ENCODE measurements at places on chromosomes 7 and 10.

DNA sequence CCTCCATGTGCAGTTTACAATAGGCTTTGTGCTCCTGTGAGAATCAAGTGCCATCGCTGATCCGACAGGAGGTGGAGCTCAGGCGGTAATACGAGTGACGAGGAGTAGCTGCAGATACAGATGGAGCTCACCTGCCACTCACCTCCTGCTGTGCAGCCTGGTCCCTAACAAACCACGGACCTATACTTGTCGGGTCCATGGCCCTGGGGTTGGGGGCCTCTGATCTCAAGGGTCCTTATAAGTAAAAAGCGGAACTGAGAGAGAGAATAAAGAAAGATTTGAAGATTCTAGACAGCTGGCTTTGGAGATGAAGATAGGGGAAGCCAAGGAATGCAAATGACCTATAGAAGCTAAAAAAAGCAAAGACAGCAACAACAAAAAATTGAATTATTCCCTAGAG lies 130.6 kb downstream of the PLXDC2 start:
- no peak for DNase-seq

DNA sequence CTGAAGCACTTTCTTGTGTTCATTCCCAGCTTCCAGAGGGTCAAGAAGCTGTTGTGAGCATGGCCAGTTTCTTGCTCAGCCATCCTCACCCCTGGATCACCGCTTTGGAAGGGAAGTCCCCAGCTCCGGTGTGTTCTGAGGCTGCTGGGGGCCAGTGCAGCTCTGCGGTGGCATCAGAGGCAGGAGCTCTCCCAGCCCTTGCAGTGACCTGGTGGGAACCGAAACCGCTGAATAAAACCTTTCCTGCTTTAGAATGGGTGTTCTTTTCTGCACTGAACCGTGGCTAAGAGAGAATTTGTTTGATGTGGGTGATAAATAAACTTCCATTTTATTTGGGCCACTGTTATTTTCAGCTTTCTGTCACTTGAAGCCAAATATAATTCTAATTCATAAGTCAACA lies 450.9 kb upstream of the VSTM2A start:
- DNase-seq = no peak

- no peak for DNase-seq
Observed at GRCh38 chr7:14759785-14760184, 142.8 kb downstream of the DGKB start.

DNA sequence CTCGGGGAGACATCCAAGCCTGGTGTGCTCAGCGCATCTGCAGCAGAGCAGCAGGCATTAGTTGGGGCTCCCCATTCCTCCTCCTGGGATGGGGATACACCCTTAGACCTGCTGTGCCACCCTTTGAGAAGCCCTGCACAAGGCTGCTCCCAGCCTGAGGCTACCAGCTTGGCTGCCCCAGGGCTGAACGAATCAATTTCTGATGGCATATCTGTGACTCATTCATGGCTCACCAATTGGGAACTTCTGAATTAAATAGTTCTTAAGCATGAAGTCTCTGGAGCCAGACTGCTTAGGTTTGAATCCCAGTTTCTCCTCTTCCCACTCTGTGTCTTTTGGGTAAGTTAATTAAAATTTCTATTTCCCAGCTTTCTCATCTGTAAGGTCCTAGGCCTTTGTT lies 16.3 kb upstream of the GLI3 start:
- DNase-seq = peak; percentile 38

DNA sequence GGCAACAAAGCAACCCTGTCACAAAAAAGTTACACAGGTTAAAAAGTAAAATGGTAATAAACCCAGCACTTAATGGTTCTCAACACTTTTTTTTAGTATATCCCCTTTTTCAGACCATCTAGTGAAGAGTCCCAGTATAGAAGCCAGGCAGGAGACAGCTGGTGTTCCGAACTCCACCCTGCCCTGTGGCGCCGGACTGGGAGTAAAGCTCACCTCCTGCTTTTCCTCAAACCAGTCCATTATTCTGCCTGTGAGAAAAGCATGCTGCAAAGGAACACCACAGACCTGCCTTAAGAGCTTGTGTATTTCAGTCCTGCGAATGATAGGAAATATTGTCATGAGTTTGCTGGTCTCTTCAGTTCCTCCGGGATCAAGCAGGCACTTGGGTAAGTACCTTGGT lies 81.0 kb downstream of the EZH2 start:
- DNase-seq = no peak

- no peak for DNase-seq
Observed at GRCh38 chr7:27104341-27105058, 2.0 kb upstream of the HOXA2 start.

DNA sequence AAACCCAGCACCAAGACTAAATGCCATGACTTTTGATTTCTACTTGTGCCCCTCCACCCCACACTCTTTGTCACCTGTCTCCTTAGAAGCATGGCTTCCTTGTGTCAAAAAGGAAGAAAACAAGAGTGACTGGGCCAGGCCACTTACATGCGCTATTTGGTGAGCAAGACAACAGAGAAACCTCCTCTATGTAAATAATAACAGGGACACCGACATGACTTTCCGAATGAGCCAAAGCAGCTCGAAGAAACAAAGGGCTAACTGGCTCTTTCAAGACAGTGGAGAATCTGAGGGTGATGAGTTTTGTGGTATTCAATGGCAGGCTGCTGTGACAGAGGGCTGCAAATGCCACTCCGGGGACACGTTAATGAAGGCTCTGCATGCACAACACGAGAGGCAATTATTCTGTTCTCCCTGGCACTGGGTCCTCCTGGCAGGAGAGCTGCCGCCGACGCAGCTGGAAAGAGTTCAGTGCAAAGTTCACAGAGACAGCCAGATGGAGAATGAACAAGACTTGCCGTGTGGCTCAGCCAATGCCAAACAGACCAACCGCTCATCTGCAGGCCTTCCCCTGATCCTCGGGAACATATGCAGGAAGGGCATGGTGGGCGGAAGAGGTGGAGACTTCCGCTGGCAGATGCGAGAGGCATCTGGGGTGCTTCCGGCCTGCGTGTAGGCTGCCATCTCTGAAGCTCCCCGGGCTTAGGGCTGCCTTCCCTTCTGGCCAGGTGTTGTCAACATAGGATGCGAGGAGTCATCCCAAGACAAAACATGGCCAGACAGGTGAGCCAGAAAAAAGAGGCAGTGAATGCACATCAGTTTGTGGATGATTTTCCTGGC lies 59.1 kb upstream of the SMNDC1 start:
- no peak for DNase-seq

DNA sequence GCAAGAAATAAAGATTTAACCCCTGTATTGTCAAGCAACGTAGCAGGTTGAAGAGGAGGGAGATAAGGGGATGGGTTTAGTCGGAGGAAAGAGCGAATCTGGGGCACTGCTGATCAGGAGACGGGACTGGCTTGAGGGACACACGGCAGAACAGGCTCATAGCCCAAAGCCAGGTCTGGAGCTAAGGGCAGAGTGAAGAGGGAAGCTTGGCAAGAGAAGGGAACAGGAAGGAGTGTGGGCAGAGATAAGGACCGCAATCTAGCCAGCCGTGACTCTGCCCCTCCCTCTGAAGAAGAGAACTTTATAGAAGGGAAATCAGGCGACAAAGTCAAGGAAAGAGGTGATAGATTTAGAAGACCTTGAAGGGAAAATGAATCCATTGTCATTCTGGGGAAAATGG lies 67.6 kb downstream of the CAV1 start:
- no peak for DNase-seq

DNA sequence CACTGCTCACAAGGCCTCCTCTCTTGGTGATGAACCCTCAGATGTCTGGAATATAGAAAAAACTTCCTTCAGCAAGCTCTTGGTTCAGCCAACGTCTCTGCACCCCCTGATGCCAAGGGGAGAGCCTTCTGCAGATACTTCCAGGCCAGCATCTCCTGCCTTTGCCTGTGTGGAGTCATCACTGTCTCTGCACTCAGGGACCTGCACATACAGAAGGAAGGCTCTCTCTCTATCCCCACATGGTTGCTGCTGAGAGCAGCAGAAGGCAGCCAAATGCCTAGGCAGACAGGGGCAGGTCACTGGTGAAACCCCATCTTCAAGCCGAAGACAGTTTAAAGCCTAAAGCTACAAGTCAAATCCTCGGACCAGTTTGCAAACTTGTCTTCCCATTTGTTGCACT lies 137.6 kb downstream of the WDR11 start:
- DNase-seq = no peak

GRCh38 chr7:159024280-159024951 lies 120.3 kb downstream of the VIPR2 start:
- no peak for DNase-seq

- DNase-seq = no peak
Observed at GRCh38 chr7:29289156-29290021, 94.8 kb downstream of the CHN2 start.

DNA sequence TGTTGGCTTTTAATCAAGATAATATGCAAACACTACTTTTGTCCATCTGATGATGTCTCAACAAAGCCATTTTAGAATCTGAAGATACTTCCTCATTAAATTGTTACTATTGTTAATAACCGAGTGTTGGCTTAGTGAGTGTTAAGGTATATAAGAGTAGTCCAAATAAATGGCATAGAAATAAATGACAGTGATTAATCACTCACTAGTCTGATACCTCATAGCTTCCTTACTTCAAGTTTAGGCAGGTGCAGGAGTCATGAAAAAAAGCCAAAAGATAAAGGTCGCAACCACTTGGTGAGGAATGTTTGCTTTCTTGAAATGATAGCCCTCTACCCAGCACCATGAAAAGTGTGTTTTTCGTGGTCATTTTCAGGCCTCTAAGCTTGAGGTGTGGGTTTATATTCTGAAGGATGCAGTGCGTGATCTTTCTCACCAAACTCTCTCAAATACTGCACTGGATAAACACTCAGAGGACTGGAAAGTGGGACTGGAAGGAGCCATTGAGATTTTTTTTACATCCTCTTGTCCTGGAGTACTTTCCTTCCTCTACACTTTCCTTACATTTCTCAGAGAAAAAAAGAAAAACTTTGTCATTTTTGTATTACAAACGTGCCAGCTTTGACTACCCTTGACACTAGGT lies 138.1 kb downstream of the KIAA1217 start:
- DNase-seq = no peak

DNA sequence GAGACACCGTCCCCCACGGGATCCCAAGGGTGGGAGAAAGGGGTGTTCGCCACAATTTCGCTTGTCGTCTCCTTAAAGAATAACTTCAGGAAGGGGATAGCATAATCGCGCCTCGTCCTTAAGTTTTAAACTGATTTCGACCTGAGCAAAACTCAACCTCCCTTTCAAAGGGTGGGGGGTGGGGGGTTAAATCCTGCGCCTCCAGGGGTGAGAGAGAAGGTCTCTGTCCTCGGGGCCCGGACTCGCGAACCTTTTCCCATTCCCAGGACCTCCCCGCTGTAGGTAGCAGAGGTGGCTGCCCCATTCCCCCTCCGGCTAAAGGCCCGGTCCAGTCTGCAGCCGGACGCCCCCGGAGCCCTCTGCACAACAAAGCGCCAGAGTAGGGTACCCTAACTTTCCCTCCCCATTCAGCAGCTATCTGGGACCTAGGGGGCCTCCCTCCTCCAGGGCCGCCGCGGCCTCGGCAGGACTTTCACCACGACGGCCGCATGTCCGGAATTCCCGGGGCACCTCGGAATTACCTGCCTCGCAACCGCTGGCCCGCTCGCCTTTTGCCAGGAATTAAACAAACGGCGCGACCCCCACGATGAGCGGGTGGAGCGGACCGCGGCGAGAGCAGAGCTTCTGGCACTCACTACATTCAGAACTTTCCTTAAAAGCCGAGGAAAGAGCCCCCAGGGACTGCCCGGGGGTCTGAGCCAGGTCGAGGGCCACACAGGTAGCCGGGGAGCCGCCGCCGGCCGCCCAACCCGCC lies 1.7 kb downstream of the CDK6 start:
- no peak for DNase-seq

- no peak for DNase-seq
Observed at GRCh38 chr10:132729810-132730572, 56.0 kb downstream of the NKX6-2 start.

GRCh38 chr10:44022203-44022602 lies 362.7 kb downstream of the CXCL12 start:
- DNase-seq = no peak

GRCh38 chr10:35412003-35412723 lies 75.9 kb downstream of the CCNY start:
- no peak for DNase-seq

DNA sequence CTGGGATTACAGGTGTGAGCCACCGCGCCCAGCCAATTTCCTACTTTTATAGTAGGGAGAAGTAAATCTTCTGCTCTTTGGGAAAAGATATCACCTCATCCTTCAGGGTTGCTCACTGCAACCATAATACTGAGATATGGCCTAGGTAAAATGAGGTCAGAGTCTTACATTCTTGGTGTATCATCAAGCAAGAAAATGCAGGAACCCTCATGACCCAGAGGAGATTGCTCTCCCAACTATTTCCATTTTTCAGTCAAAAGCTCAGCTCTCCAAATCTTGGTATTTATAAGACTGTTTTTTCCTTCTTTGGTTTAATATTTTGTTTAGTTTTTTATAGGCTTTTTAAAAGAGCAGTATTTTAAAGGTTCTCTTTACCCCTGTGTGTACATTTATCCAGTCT lies 20.9 kb upstream of the PHYHIPL start:
- DNase-seq = no peak

GRCh38 chr10:50561816-50562215 lies 61.9 kb downstream of the SGMS1 start:
- DNase-seq = no peak

DNA sequence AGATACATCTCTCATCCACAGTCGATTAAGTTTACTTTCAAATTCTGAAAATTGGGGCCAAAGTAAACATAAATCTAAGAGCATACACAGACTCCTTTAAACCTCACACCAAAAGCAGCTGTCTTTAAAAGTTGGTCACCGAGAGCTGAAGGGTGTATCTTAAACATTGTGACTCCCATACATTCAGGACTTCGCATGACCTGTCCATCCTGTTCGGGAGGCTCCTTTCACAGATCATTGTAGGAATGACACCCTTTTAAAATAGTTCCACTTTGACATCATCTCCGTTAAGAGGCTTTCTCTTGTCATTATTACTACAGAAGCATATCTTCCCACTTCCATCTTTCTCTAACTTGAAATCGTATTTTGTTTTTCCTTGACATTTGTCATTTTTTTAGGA lies 440.0 kb downstream of the DNAJB9 start:
- no peak for DNase-seq

- DNase-seq = no peak
Observed at GRCh38 chr10:15444105-15445005, 73.3 kb upstream of the FAM171A1 start.

- DNase-seq = no peak
Observed at GRCh38 chr7:105678811-105679495, 97.7 kb upstream of the EFCAB10 start.

- no peak for DNase-seq
Observed at GRCh38 chr10:76329891-76330575, 898.6 kb downstream of the LRMDA start.

DNA sequence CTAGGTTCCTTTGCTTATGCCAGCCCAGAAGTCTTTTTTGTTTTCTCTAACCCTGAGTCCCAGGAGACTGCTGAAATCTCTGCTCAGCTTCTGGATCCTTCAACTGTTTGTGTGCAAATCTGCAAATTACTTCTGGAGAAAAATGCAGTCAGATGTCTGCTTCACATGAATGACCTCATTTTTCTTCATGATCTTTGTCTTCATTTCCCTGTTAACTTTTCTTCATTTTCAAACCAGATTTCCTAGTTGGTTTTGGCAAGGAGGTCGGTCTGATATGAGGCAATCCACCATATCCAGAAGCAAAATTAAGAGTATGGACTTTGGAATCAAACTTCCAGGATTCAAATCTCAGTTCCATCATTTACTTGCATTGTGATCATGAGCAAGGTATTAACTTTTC lies 66.8 kb downstream of the ZNF503 start:
- no peak for DNase-seq

GRCh38 chr7:128703609-128704241 lies 31.6 kb downstream of the GARIN1A start:
- no peak for DNase-seq

Measured in T1000 (cell line).